ENCODE measurements at places on chromosomes 7 and 10.

DNA sequence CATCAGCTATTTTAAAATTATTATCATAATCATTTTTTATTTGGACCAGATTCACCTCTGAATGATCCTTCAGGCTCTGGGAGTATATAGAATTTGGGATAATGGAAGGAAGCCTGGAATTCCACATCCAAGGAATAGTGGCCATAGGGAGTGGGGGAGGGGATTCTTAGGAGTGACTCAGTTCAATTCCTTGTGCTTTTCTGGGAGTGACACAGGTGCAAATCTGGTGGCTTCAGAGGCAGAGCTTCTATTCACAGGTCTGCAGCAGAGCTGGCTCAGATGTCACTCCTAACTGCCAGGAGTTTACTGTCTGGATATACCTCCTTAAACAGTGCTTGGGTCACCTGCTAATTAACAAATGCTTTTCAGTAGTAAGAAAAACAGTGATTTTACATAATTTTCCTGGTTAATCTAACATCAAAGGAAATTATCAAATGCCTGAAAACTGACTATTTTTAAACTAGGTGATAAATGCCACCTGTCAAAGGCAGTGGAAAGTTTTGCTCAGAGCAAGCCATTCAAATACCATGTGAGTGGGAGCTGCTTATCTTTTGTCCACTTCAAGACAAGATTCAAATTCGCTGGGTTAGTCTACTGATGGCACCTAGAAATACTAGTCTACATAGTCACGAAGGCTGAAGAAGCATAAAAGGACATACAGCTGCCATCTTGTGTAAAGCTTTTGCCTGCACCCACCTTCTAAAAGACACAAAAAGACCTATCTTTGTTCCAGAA is 106.7 kb upstream of the LAMB4 start:
- DNase-seq, result no peak

DNA sequence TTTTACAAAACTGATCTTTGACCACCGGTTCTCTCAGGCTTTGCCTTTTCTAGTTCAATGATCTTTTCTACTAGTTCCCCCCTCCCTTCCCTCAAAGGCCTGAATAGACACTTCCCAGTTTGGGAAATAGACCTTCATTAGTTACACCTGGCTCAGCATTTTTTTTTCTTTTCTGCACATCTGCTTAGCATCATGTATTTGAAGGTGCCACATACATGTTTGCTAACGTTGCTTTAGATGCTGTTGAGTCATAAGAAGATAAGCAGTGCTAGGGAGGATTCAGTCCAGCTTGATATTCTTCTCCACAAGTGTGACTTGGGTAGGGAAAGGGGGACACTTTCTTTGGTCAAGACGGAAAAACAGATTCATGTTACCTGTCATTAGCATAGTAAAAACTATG is 78.3 kb downstream of the BICC1 start:
- no peak for DNase-seq

- DNase-seq, result no peak
Measured at GRCh38 chr7:44251269-44251668, 50.5 kb downstream of the YKT6 start.

DNA sequence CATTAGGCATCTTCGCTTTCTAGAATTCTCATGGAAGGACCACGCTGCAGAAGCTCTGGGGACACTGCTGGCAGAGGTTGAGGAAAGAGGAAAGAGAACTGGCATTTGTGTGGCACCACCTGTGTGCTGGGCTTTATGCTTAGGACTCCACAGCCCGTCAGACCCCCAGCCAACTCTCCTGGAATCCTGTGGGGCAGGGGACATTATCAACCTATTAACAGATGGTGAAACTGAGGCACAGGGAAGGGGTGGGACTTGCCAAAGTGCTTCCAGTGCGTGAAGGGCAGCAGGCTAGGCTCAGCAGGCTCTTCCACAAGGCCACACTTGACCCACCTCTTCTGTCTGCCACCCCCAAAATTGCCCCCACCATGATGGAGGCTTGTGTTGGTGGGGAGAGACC is 46.8 kb downstream of the ZCCHC24 start:
- no peak for DNase-seq
